ENCODE measurements at places on chromosomes 12 and 14.

- DNase-seq, result no peak
Measured at GRCh38 chr12:124040737-124041136, 67.7 kb downstream of the ZNF664 start.

- DNase-seq, result no peak
Measured at GRCh38 chr12:101802486-101802885, 28.3 kb downstream of the GNPTAB start.

DNA sequence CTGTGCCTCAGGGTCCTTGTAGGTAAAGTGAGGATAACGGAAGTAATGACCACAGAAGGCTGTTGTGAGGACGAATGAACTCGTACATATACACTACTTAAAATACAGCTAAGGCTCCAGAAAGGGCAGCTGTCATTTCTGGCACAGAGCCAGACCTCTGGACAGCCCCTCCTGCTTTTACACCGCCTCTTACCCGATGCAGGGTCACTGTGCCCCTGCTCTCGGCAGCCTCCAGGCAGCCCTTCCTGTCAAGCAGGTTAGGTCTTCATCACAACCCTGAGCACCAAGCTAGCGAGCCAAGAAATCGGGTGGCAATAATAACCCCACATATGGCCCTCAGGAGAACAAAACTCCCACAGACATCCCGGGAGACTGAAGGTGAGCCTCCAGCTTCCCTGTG lies 8.5 kb downstream of the TMEM229B start:
- no peak for DNase-seq

DNA sequence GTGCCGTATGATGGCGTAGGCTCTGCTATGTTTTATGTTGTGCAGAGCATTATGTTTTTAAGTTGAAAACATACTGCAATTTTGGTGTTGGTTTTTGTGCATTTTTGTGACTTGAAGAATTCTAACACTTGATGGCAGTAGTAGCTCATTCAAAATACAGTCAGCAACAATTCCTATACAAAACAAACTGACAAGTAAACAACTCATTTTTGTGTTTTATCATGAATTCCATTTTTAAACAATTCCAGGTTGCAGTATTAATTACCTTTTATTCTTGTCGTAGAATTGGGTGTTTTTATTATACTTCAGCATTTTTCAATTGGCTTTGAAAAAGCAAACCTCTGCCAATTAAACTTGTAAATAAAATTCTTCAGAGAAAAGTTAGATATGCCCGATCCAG lies 4.1 kb upstream of the CCER1 start:
- DNase-seq, result no peak

- DNase-seq, result no peak
Measured at GRCh38 chr12:121872546-121873215, 14.0 kb upstream of the HPD start.

DNA sequence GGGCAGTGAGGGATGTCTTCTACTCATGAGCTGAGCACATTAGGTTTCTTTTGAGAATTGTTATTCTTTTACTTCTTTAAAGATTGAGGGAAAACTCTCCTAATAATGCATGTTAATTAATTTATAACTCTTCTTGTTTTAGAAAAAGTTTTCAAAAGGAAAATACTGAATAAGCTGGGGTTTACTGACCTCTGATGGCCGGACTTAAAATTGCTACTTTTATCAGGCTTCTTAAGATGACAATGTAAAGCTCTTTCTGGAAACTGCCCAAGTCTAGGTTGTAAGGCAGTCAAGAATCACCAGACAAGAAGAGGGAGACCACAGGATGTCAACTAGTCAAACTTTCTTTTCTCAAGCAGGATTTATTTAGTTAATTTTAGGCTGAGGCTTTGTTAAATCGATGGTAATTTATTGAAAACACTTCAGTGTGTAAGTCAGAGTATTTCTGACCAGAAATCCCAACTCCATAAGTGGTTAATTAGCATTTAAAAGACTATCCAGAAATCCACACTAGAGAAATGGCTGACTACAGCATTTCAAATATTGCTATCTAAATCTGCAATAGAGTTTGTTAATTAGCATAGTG lies 82.1 kb downstream of the AVPR1A start:
- DNase-seq, result peak; percentile 76

GRCh38 chr14:25006961-25007795 lies 42.8 kb downstream of the STXBP6 start:
- peak; percentile 29 for DNase-seq

DNA sequence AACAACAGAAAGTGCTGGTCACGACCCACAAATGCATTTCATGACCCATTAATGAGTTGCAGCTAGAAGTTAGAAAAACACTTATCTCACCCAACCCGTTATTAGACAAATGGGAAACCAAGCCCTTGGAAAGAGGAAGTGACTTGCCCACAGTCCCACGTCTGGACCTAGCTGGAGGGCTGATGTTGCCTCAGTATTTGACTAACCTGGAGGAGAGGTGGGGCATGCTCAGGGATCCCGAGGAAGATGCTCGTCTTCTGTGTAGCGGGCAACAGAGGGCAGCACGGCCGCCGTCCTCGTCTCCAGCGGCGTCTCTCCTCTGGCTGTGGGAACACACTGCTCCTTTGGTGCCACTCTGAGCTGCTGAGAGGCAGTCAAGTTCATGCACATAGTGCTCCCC lies 12.7 kb downstream of the CCND2 start:
- DNase-seq, result no peak

- DNase-seq, result no peak
Measured at GRCh38 chr12:131448254-131448795, 262.6 kb upstream of the SFSWAP start.

- DNase-seq, result no peak
Measured at GRCh38 chr12:131990066-131990979, 40.6 kb downstream of the EP400 start.

DNA sequence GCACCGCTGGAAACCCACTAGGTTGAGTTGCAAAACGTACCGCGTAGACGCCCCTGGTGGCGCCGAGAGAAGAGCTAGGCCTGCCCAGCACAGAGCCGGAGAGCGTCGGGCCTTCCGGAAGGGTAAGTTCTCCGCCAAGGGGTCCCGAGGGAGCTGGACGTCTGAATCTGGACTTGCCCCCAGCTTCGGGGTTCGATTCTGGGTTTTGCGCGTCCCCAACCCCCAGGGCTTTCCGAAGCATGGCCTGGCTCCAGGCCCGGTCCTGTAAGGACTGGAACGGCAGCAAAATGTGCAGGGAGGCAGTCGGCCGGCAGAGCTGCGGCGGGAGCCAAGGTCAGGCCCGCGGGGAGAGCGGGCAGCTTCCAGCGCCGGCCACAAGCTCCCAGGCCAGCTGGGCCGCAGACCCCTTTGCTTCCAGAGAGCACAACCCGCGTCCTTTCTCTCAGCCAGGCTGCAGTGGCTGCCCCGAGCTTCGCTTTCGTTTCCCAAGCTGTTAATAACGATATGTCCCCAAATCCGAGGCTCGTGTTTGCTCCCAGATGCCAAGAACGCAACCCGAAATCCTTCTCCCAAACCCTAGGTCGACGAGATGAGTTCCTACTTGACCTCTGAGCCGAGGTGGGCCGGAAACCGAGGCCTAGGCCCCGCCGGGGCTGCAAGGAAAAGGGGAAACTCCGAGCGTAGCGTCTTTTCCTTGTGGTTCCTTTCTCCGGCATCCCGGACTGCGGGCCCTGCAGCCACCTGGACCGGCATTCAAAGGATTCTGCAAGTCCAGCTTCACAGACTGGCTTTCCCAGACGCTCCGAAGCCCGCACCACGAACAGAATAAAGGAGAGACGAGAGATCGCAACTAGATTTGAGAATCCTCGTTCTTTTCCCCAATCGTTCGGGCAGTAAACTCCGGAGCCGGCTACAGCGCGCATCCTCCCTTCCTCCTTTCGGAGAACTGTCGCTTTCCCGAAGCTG lies 3.2 kb upstream of the TBX5 start:
- DNase-seq, result no peak

GRCh38 chr12:30529489-30530269 lies 166.0 kb downstream of the IPO8 start:
- peak; percentile 12 for DNase-seq

DNA sequence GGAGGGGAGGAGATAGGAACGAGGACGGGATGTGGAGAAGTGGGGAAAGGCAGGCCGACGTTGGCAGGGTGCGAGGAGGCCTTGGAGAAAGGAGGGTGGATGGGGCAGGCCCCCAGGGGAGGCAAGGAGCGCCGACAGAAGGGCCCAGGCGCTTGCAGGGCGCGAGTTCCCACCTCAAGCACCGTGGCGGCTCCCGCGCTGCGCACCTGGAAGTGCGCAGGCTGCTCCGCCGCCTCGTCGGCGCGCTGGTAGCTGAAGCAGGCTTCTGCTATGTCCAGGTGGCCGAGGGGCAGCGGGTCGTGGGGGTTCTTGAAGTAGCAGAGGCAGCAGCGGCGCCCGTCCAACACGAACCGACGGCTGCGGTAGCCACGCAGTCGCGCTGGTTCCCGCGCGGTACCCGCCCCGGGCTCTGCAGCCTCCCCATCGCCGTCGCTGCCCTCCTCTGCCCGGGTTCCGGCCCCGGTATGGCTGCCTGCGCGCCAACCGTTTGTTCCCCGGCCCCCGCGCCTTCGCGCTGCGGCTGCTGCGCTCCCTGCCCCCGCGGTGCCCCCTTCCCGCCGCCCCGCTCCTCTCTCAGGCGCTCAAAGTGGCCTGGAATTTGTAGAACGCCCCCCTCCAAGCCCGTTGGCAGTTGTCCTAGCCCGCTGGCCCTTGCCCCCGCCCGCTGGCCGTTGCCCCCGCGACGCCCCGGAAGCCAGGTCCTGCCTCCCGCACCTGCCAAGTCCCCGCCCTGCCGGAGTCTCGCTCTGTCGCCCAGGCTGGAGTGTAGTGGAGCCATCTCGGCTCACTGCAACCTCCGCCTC lies 1.1 kb upstream of the ACTR6 start:
- peak; percentile 76 for DNase-seq

DNA sequence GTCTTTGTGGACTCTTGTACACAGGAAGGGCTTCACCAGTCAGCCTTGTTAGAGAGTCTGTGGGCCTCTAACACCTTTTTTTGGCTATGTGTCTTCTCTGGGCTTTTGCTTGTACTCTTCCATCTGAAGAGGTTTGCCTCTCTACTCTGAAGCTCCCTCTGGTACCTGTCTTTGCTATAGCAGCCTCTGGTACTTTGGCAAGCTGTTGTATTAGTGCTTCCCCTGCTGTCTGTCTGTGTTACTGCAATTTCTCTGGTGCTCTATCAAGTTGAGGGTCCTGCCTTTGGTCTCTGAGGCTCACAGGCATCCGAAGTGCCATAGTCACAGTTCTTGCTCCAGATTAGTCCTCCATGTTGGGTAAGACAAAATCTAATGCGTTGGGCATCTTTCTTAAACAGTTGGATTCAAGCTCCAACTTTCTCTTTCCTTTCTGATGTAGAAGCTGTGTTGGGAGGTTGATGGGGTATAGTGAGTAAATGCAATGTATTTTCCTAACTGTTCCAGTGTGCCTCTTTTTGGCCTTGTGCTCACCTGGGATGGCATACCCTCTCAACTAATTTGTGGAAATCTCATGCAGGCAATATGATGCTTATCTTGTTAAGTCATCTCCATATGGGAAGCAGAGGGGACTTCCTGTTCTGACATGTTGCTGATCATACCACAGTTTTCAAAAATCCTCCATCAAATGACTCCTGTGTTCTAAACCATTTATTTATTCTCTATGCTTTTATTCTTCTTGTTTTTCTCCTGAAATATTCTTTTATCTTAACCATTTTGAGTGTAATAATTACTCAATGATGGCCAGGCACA lies 88.8 kb downstream of the ATF7IP start:
- DNase-seq, result peak; percentile 54

DNA sequence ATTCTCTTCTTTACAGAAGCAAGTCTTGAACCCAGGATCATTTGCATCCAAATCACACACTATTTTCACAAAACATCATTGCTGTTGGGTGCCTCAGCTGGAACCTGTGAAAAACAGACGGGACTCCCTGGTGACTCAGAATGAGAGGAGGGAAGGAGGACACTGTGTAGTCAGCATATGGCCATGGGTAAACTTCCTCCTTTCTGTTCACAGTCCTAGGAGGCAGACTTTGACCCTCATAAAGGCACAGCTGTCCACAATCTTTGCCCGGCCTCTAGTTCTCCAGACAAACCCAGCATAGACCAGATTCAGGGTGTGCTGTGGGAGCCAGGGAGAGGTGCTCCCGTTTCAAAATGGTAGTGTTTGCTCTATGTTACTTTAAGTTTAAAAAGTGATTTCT lies 62.0 kb downstream of the DYRK2 start:
- peak; percentile 25 for DNase-seq

- DNase-seq, result no peak
Measured at GRCh38 chr12:59828521-59828920, 232.7 kb downstream of the SLC16A7 start.

- no peak for DNase-seq
Measured at GRCh38 chr12:89983622-89984021, 275.0 kb upstream of the ATP2B1 start.

DNA sequence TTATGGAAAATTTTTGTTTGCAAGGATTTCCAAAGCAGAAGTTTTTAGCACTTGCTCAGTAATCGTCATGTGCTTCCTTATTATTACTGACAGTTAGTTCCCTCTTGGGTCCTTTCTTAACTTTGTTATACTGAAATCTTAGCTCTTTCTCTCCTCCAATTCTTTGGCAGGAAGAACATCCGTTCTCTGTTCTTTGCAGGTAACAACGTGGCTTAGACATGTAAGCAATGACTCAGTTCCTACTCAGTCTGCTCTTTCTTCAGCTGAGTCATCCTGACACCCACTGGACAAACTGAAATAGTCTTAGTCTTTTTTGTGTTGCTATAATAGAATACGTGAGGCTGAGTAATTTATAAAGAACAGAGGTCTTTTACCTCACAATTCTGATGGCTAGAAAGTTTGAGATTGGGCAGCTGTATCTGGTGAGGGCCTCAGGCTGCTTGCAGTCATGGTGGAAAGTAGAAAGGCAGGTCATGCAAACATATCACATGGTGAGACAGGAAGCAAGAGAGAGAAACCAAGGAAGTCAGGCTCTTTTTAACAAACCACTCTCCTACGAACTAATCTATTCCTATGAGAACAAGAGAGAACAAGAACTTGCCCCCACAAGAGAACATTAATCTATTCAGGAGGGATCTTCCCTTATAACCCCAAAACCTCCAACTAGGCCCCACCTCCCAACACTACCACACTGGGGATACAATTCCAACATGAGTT lies 49.2 kb downstream of the TESPA1 start:
- peak; percentile 62 for DNase-seq

DNA sequence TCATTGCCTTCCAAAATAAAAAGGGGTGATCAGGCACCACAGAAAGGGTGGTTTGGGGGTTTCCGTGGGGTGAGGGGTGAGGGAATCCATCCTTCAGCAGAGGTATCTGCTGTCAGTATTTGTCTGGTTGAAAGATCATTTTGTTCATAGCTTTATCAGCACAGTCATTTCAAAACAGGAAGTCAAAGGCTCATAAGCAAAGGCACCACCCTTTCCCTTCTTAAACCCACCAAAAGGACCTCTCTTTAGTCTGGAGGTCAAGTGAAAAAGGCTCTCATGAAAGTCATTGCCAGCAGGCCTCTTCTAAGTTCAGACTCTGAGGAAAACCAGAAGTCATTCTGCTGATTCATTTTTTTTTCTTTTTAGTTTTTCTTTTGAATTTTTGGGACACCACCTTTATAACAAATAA lies 6.2 kb downstream of the CHST11 start:
- DNase-seq, result no peak
